Aorta (tissue), 5 donors: ENCODE measurements at places on chromosomes 16 and 17.

DNA sequence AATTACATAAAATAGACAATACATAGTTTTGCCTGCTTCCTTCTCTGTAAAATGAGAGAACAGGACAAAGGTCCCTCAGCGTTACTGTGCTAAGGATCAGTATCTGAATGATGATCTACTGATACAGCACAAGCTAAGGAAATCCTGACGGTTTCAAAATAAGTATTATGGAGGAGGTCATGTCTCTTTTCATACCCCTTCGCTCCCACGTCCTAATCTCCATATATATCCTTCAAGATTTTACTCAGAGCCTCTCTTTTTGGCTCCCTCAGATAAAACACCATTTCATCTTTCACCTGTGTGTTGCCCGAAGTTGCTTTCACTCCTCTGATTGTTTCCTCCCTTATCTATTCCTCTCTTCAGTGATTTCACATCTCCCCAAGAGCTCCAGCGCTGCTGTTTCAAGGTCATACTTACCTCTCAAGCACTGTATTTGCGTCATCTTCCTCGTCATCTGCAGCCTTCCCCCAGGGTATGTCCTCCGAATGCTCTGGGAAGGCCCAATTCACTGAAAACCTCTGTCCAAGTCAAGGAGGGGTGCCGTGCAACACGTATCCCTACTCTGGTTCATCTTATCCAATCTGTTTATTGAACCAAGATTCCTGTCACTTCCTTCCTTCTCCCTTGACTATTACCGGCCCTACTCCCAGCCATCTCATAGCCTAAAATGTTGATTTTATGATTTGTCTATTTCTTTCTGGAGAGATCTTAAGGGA, 1.2 kb upstream of the BLTP2 start:
- H3K4me1 ChIP-seq = no peaks in the 10 kb centered on the region
- H3K4me3 ChIP-seq = no peak overlapping the region
- DNase-seq = no peak
- peak overlapping the region; percentile 84 for H3K27ac ChIP-seq
- no peaks in the 10 kb centered on the region for H3K27me3 ChIP-seq
- H3K36me3 ChIP-seq = no peaks in the 10 kb centered on the region

GRCh38 chr17:7356072-7356549, 1.2 kb downstream of the TMEM95 start:
- H3K4me1 ChIP-seq = no peaks in the 10 kb centered on the region
- DNase-seq = peak; percentile 93
- H3K36me3 ChIP-seq = no peaks in the 10 kb centered on the region
- H3K4me3 ChIP-seq = no peak overlapping the region
- H3K27me3 ChIP-seq = no peaks in the 10 kb centered on the region
- H3K27ac ChIP-seq = no peak overlapping the region

DNA sequence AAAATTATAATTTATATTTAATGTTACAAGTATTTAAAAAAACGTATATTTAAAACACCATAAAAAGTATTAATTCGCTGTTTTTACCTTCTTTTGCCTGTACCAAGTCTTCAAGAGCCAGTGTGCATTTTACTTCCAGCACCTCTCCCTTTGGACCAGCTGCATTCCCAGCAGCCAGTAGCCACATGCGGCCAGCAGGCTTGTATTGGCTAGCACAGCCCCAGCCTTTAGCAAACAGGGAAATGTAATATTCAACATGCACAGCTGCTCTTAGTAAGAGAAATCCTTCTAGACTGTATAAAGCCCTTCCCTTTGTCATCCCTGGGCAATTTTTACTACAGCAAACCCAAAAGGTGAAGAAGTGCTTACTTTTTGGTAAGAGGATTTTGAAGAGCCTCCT, 6.6 kb downstream of the DHODH start:
- no peak for DNase-seq
- peaks cover 5% of the 10 kb centered on the region for H3K36me3 ChIP-seq
- no peak overlapping the region for H3K4me3 ChIP-seq
- no peaks in the 10 kb centered on the region for H3K4me1 ChIP-seq
- no peak overlapping the region for H3K27ac ChIP-seq

DNA sequence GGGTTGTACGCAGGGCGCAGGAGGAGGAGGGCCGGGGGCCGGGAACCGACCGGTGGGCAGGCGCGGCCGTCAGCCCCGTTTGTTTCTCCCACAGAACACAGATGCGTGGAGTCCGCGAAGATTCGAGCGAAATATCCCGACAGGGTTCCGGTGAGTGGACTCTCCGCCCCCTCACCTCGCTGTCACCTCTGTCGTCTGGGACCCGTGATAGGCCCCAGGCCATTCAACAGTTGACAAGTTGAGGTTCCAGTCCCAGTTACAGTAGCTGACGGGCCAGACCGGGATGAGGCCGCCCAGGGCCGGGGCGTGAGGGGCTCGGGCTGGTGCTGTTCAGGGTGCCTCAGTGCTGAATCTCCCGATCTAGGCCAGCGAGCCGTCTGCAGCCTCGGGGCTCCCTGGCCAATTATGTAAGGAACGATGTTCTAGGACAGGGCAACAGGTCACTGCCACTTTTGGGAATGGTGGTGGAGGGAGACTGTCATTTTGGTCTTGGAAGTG, 628 bp downstream of the GABARAPL2 start:
- no peaks in the 10 kb centered on the region for H3K27me3 ChIP-seq
- no peak for DNase-seq
- H3K4me1 ChIP-seq = no peaks in the 10 kb centered on the region
- H3K4me3 ChIP-seq = peak overlapping the region; percentile 92

DNA sequence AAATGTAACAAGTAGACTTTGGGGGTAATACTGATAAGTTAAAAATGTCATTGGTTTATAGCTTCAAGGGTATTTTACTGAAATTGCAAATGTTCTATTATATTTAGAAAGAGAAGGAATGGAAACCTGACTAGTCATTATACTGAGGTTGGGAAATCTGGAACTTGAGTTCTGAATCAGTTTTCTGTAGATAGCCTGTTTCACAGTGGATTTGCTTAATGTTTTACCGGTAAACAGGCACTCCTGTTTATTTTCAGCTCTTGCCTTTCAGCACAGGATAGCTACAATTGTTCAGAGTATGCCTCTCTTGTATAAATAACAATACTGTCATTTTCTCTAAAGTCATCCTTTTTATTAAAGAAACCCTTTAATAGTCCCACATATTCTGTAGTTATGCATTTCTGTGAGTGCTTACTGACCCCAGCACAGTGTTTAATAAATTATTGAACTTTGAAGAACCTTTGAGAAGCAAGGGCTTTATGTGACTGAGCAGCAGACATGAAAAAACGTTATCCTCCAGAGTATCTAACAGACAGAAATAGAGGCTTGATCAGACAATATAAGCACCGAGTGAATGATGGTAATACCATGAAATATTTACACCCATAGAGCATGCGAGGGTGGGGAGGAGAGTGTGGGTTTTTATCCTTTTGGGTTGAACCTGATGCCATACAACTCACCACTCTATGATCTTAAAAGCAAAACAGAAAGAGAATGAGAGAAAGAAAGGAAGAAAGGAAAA, 58.2 kb downstream of the FTO start:
- H3K27ac ChIP-seq = no peak overlapping the region
- H3K36me3 ChIP-seq = no peaks in the 10 kb centered on the region
- H3K4me3 ChIP-seq = no peak overlapping the region
- no peak for DNase-seq
- H3K27me3 ChIP-seq = no peaks in the 10 kb centered on the region

GRCh38 chr17:7191069-7191468, 11.9 kb upstream of the ASGR1 start:
- H3K36me3 ChIP-seq = no peaks in the 10 kb centered on the region
- H3K4me1 ChIP-seq = no peaks in the 10 kb centered on the region
- no peak overlapping the region for H3K4me3 ChIP-seq
- DNase-seq = no peak
- no peak overlapping the region for H3K27ac ChIP-seq
- H3K27me3 ChIP-seq = no peaks in the 10 kb centered on the region

GRCh38 chr17:62680541-62681052, 53.1 kb downstream of the MRC2 start:
- H3K4me3 ChIP-seq = no peak overlapping the region
- no peak for DNase-seq
- H3K27ac ChIP-seq = no peak overlapping the region
- H3K36me3 ChIP-seq = peaks cover 2% of the 10 kb centered on the region

DNA sequence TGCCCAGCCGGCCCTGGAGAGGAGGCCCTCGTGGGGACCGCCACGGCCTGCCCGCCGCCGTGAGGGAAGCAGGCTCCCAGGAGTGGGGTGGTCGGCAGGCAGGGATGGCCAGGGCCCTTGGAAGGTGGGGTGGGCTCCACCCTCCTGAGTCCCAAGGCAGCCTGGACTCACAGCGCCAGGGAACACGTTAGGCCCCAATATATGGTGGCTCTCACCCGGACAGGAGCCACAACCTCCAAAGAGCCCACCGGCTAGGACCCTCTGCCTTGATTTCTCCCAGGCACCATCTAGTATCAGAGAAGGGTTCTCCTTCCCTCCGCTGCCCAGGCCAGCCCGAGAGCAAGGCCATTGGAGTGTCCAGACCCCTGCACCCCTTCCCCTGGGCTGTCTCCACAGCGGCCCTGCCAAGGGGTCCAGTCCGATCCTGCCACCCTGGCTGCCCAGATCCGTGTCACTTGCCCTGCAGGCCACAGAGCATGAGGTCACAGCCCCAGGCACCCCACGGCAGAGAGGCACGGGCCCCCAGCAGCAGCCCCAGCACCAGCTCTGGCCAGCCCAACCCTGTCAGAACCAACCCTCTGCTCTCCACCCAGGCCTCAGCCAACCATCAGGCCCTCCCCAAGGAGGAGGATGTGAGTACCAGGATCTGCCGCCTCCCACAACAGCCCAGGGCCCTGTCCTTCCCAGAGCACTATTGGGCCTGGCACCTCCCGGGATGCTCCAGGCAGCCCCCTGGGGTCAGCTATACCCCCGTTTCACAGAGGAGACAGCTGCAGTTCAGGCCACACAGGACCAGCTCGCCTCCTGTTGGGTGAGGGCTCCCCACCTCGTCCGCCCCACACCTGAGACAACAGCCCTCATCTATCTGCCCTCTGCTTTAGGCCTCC, 1.1 kb upstream of the AXIN1 start:
- no peak for DNase-seq
- H3K4me1 ChIP-seq = no peaks in the 10 kb centered on the region
- no peaks in the 10 kb centered on the region for H3K36me3 ChIP-seq
- H3K27ac ChIP-seq = no peak overlapping the region

GRCh38 chr17:73998653-73999645, 204.5 kb upstream of the RPL38 start:
- no peak overlapping the region for H3K4me3 ChIP-seq
- peaks cover 1% of the 10 kb centered on the region for H3K4me1 ChIP-seq
- H3K27me3 ChIP-seq = no peaks in the 10 kb centered on the region
- no peak overlapping the region for H3K27ac ChIP-seq

DNA sequence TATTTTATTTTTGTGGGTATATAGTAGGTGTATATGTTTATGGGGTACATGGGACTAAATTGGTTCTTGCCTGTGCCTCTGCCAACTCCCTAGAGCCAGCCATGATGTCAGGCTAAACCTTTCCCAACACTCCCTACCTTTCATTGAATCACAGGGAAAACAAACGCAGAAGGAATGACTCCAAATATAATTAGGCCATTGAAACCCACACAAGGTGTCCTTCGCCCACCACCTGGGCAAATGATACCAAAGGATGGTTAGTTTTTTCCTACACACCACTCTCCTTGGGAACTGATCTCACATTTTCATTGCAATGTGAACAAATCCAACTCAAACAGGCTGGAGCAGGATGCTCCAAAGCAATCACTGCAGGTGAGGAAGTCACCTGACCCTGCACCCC, 27.5 kb downstream of the WSB1 start:
- no peak overlapping the region for H3K27ac ChIP-seq
- no peaks in the 10 kb centered on the region for H3K27me3 ChIP-seq
- no peak for DNase-seq
- H3K4me3 ChIP-seq = no peak overlapping the region
- H3K36me3 ChIP-seq = no peaks in the 10 kb centered on the region
- peaks cover 3% of the 10 kb centered on the region for H3K4me1 ChIP-seq

DNA sequence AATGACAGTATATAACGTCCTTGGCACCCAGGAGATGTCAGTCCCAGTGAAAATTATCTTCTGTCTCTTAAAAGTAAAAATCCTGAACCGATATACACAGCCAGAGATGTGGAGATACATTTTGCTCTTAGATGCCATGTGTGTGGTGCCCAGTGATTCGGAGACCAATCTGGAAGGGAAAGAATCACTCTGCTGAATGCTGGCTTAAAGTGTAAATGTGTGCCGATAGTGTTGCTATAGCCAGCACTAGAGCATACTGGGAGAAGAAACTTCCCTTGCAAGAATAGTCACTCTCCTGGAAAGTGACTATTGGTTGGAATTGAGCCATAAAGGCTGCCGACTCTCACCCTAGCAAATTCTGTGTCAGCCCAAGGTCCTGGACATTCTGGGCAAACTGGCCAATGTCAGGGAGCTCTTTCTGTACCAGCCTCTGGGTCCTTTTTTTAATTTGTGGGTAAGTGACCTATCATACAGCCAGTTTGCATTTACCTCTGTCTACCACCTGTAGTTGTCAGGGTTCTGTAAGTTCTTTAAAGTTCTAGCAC, 44.2 kb upstream of the HNF1B start:
- H3K27ac ChIP-seq = no peak overlapping the region

DNA sequence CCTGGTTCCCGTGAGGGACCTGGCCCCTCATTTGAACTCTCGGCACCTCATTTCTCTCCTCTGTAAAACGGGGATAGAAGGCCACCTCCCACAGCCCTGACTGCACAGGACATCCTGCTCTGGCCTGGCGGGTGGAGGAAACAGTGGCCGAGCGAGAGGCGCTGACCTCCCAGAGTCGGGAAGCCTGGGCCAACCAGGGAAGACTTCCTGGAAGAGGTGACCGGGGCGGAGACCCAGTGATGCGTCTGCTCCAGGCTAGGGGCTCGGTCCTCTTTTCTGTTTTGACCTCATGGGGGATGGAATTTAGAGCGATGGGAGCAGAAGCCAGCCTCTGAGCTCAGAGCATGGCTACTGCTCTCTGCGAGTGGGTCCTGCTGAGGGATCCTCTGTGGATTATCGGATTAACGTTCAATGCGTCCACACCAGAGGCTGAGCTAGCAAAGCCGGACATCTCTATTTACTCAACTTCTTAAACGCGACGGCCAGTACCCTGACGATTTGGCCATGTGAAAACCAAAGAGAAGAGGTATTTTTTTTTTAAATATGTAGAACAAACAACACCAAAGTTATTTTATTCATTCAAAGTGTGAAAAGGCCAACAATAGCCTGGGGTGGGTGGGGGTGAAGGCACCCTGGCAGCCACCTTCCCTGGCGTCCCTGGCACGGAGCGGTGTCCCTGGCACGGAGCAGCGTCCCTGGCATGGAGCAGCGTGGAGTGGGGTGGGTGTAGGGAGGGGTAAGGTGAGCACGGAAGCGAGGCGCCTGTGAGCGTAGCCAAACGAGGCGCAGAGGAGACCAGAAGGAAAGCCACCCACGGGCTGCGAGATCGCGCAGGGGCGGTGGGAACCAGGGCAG, 9.2 kb upstream of the MSLN start:
- DNase-seq = no peak
- H3K4me3 ChIP-seq = no peak overlapping the region
- H3K27ac ChIP-seq = no peak overlapping the region
- no peaks in the 10 kb centered on the region for H3K4me1 ChIP-seq
- no peaks in the 10 kb centered on the region for H3K36me3 ChIP-seq
